ENCODE measurements at places on chromosomes 1 and 21.

GRCh38 chr1:51190961-51191360, 45.1 kb upstream of the RNF11 start:
- DNase-seq = no peak

DNA sequence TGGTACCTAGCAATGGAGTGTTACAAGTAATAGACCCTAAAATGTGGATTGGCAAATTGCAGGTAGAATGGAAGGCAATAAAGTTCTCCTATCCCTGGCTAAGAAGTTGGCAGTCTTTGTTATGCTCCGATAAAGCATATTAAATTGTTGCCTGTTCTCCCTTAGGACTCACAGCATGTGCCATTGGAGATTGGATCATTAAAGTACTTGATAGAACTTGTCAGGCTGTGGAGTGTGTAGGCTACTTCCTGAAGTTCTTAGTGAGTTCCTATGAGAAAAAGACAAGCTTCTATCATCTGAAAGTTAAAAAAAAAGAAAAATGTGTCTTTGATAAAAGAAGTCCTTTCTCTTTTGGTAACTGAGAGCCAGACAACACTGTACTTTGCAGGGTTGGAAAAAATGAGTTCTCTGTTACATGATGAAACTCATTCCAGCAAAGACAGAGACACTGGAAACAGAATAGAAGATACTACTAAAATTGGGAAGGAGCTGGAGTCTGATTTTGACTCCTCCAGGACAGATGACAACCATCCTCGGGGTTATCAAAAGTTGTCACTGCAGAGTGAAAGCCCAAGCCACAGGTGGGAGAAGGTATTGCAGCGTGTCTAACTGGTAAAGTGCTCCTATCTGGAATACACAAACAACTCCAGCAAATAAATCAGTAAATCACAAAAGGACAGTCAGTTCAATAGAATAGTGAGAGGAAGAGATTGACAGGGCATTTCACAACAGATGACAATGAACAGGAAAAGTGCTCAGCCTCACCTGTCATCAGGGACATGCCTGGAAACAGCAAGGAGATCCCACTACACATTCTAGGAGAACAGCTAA, 87.5 kb upstream of the WDR26 start:
- DNase-seq = no peak

- no peak for DNase-seq
These were observed 45.4 kb upstream of the DIP2A start for GRCh38 chr21:46413365-46413696.

- DNase-seq = no peak
These were observed 464.9 kb downstream of the CAMTA1 start for GRCh38 chr1:7250176-7250575.

DNA sequence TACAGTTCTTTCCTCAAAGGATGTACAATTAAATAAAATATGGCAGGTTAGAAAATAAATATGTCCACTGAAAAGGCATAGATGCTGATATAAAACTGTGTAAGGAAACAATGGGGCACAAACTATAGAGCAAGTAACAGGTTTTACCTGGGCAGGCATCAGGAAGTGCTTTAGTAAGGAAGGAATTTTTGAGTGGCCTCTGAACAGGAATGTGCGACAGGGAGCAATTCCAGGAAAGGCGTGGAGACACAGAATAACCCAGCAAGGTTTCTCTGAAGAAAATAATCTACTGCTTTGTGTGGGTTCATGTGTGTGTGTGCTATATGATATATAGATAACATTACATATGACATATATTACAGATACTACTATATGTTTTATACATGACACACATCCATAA, 128.4 kb downstream of the RGS21 start:
- no peak for DNase-seq

DNA sequence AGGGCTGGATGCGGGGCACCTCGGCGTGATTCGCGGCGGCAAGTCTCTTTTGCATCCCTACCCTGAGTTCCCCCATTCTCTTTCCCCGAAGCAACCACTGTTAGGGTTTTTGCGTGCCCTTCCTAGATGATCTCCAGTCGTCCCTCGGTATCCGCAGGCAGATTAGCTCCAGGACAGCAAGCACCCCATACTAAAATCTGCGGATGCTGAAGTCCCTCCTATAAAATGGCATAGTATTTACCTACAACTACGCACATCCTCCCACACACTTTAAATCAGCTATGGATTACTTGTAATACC, 22.8 kb upstream of the CFAP126 start:
- no peak for DNase-seq

GRCh38 chr1:66182551-66183178, 351.3 kb upstream of the SGIP1 start:
- peak; percentile 45 for DNase-seq

DNA sequence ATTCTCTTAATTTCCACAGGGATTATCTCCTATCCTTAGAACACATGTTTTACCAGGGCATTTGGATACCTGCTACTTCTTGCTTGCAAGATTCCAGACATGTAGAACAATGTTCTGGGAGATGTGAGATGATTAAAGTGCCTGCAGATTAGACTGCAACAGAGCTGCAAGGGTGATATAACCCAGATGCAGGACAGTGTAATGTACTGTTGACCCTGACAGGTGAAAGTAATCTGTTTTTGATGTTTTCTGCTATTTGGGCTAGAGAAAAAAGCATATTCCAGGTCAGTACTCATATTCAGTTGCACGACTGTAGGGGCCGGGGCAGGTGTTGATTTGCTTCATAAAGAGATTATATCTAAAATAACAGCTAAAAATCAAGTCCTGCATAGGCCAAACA, 27.1 kb upstream of the TMEM54 start:
- DNase-seq = no peak

GRCh38 chr1:32972814-32973428, 8.3 kb upstream of the RNF19B start:
- no peak for DNase-seq

DNA sequence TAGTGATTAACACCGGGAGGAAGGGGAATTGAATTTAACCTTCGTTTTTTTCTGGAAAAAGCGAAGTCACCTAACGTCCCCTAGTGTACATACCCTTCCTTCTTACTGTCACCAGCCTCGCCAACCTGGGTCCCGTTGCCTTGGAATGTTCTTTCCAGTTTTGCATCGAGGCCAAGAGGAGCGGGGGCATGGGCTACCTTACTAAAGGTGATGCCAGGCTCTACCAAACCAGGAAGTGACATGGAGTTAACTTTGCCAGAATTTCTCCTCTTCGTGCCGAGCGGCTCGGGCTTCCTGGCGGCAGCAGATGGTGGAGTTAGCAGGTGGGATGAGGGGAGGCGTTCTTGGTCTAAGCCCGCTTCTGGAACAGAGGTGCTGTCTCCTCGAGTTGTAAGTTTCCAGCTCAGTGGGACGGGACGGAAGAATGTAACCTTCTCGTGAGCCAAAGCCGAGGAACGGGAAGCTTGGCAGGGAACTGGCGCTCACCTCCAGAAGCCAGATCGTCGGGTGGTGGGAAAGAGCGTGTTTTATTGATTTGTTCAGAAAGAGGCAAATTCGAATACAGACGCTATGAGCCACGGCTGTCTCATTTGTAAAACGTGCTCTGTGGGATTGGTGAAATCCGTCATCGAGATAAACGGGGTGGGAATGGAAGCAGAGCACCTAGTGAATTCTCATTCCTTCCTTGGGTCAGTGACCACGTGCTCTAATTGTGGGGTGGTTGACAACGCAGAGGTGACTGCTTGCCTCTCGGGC, 486 bp downstream of the NIPAL3 start:
- DNase-seq = no peak

- no peak for DNase-seq
These were observed 118.0 kb downstream of the KAZN start for GRCh38 chr1:14716474-14716873.

GRCh38 chr21:38921511-38922251, 116.0 kb downstream of the ETS2 start:
- no peak for DNase-seq

DNA sequence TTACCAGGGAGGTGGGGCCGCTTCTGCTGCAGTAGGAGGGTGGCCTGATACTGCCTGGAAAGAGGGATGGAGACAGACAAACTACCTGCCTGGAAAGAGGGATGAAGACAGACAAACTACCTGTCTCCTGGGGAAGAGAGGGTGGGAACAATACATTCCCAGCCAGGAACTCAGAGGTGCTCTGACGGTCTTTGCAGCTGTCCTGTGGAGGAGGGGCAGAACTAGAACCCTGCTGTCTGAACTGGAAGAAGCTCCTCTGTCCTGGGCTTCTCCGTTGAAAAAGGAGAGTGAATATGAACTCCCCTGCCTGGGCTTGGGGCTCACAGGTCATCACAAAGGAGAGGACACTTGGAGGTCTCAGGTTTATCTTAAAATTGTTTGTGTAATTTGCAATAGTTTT, 40.3 kb upstream of the ETV3 start:
- DNase-seq = no peak

DNA sequence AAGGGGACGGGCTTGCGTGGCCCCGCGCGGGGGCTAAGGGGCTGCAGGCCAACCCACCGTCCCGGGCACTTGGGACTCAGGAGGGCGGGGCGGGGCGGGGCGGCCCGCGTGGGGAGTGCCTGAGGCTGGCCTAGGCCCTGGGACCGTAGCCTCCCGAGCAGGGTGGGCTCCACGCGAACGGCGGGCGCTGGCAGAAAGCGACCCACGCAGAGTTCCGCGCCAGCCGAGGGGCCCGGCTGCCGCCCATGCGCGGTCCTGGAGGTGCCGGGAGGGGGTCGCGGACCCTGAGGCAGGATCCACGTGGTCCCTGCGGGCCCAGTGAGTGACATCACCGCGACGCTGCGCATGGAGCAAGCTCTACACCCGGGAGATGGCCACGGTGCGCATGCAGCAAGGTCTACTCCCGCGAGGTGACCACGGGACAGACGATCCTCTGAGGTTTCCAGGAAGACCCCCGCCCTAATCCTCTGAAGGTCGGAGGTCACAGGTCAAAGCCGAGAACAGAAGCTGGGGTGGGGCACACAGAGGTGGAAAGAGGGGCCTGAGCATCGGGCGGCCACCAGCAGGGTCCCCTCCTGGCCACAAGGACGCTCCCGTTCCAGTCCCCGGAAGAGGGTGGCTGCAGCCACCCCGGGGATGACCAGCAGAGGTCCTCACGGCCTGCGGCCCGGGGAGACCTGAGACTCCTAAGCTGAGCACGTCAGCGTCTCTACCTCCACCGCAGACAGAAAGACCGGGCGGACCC, 13.5 kb upstream of the SLC19A1 start:
- DNase-seq = peak; percentile 39

DNA sequence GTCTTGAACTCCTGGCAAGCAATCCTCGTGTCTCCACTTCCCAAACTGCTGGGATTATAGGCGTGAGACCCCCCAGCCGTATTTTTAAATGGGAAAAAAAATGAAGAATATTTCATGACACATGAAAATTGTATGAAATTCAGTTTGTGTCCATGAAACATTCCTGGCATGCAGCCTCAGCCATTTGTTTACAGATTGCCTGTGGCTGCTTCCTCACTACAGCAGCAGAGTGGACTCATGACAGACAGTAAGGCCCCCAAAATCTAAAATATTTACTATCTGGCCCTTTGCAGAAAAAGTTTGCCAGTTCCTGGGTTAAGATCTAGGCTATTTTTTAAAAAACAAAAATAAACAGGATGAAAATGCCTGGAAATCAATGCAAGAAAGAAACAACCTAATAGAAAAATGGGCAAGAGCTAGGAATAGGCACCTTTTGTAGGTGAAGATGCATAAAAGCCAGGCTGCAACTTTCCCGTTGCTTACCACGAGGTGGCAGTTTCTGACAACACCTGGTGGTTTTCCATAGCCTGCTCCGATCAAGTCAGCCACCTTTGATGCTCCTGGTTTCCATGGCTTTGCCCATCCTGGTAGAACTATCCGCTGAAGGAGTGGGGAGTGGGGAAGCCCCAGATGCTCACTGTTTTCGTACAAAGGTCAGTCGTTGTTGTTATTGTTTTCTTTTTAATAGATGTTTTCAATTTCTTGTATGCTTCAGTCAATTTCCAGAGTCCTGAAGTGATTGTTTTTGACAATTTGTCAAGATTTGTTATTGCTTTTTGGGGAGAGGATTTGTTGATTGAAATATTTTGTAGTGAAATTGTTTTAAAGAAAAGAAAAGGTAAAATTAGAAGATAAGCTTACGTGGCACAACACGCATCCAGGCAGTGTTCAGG, 24.3 kb downstream of the UBE2Q1 start:
- DNase-seq = no peak

DNA sequence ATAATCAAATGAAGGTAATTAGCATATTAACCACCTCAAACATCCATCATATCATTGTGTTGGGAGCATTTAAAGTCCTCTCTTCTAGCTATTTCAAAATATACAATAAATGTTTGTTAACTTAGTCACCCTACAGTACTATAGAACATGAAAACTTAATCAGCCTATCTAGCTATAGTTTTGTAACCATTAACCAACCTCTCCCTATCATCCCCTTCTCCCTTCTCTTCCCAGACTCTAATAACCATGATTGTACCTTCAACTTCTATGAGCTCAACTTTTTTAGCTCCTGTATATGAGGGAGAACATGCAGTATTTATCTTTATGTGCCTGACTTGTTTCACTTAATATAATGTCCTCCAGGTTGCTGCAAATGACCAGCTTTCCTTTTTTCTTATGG, 54.0 kb downstream of the RAVER2 start:
- no peak for DNase-seq

GRCh38 chr1:115492019-115492595, 149.7 kb upstream of the VANGL1 start:
- no peak for DNase-seq

DNA sequence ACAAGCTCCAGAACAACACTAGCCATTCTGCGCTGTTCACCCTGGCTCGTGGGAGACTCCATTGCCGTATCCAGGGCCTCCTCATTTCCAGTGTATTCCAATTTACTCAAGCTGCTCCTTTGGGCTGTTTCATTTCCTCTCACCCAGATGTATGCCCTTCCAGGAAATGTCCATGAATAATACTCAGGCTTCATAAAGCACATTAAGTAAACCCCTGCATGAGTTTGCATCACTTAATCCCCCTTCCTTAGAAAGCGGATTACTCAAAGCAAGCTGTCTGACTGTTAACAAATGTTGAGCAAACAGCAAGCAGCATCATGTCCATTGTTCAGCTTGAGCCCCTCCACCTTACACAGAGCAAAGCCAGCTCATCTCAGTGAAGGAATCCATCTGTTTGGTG, 403.6 kb upstream of the PBX1 start:
- DNase-seq = no peak

DNA sequence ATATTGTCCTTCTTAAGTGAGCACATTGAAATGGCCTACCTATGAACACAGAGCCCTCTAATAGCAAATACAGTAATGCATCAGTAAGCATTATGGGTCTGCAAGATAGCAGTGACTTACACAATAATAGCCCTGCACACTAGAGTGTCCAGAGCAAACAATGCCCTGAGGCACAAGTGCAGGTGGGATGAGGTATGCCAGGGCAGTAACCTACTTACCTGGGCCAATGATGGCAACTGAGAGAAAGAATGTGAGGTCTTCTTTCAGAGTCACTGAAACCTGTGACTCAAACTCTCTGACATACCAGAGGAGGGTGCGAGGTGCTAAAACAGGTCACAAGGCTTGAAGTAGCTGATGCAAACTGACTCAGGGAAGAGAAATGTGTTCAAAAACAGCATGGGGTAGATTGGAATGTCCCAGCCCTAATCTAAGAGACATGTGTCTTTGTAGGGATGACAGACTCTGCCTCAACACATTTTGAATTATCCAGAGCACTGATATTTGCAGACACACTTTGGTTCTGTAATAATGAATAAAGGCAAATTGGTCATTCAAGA, 168.5 kb upstream of the RUNX1 start:
- no peak for DNase-seq

GRCh38 chr1:208115924-208116640, 128.1 kb downstream of the PLXNA2 start:
- no peak for DNase-seq

- no peak for DNase-seq
These were observed 18.8 kb downstream of the RAP1GAP start for GRCh38 chr1:21650400-21650799.

GRCh38 chr1:61198554-61198953, 116.2 kb downstream of the NFIA start:
- no peak for DNase-seq

GRCh38 chr1:71462247-71462646, 381.4 kb upstream of the ZRANB2 start:
- DNase-seq = no peak
